ENCODE measurements at places on chromosomes 1 and 21.

DNA sequence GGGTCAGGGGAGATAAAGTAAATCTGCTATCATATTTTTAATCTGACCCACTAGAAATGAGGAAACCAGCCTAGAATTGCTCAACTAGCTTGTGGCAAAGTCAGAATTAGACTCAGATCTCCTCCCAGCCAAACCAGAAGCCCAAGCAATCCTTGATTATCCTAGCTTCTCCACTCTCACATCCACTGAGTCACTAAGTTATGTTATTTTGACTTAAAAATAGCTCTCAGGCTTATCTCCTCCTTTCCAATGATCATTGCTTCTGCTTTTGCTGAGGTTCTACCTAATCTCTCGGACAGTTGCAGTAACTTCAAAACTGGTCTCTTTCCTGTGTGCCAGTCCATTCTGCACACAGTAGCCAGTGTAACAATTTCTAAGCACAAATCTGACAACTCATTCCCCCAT is 22.9 kb downstream of the OVAAL start:
- DNase-seq: no peak

DNA sequence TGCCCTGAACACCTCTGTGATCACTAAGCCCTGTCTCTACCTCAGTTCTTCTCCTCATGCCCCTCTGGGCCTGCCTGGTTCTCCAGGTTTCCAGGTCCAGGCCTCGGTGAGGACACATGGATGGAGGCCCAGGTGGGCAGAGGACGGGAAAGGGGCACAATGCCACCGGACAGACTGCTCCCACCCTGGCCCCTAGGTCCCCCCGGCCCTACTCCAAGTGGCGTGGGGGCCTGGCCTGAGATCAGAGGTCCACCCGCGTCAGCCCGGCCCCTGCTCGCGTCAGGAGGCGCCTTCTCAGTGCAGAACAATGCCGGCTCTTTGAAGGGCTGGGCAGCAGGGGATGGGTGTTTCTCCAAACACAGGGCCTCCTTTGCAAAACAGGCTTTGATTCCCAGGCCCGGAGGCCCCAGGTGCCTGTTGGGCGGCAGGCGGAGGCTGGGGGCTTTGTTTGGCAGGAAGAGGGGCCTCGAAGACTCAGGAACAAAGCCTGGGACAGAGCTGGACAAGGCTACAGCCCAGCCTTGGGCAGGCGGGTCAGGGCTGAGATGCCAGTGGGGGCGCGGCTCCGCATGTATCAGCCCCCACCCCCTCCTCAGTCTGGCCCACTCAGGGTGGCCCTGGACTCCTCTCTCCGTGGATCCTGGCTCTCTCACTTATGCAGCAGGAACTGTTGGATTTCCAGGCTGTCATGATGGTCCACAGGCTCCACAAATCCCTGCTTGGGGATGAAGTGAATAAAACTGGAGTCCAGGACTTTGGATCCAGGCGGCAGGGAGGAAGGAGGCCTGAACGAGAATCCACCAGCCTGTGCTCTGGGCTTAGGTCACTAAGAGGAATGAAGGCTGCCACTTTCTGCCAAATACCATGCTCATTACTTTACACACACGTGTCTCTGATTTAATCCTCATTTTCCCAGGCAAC is 77.4 kb upstream of the SLC2A1 start:
- no peak for DNase-seq

- no peak for DNase-seq
Measured at GRCh38 chr1:243980071-243980470, 71.0 kb upstream of the ZBTB18 start.

DNA sequence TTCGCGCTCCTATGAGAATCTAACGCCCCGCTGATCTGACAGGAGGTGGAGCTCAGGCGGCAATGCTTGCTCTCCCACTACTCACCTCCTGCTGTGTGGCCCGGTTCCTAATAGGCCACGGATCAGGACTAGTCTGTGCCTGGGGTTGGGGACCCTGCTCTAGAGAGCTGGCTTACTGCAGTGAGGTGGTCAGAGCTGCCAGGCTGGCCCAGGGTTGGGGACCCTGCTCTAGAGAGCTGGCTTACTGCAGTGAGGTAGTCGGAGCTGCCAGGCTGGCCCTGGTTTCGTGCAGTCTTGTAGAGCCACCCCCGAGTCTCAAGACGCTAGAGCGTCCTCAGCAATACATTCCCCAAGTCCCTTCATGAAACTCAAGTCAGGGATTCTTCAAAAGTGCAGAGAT is 27.5 kb downstream of the SLC37A1 start:
- DNase-seq: no peak

- no peak for DNase-seq
Measured at GRCh38 chr1:160731990-160732389, 7.1 kb upstream of the SLAMF7 start.

GRCh38 chr1:62318320-62318755 is 896 bp downstream of the KANK4 start:
- DNase-seq: no peak

DNA sequence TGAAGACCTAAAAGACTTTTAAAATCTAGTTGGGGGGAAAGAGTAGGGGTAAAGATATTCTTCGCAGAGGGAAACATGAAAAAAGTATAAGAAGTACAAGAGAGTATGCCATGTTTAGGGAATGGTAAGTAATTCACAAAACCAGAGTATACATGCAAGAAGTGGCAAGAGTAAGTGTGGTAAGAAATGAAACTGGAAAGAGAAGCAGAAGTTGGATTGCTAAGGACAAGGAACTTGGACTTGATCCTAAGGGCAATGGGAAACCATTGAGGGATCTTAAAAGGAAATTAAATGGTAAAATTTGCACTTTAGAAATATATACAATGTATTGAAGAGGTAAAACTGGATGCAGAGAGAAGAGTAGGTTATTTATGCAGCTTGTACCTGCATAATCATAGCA is 9.2 kb upstream of the ZNF644 start:
- no peak for DNase-seq

- DNase-seq: no peak
Measured at GRCh38 chr1:85815906-85816305, 107.7 kb upstream of the ZNHIT6 start.

DNA sequence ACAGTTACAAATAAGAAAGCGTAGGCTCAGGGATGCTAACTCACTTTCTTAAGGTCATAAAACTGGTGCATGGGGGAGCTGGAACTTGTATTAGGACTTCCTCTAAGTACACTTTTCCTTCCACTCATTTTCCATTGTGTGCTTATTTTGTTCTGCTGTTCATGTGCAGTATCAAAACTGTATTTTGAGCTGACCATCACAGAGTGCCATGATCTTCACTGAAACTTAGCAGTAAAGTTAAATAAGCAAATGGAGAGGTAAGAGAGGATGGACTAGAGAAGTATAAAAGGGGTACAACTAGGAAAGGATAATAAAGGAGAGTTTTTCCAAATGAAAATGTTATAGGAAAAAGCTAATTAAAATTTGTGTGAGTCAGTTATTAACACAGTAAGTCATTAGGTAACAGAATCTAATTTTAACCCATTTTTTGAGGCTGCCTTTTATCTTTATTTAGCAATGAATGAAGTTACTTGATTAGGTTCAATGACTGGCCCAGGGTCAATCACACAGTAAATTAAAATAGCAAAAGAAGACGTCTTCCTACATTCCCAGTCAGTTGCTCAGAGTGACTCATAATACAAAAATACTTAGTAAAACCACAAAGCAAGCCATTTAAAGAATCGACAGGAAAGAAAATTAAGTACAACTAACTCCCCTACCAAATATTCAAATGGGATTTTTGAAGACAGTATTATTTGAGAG is 165.8 kb upstream of the C1orf105 start:
- no peak for DNase-seq

GRCh38 chr21:42234464-42235241 is 15.7 kb downstream of the ABCG1 start:
- peak; percentile 78 for DNase-seq

GRCh38 chr1:211631168-211631567 is 44.3 kb downstream of the NEK2 start:
- no peak for DNase-seq

GRCh38 chr1:216826214-216826613 is 103.0 kb upstream of the ESRRG start:
- DNase-seq: no peak

- DNase-seq: peak; percentile 26
Measured at GRCh38 chr1:160567858-160568682, 11.2 kb downstream of the CD84 start.

- no peak for DNase-seq
Measured at GRCh38 chr1:203291201-203292096, 13.9 kb upstream of the BTG2 start.

- no peak for DNase-seq
Measured at GRCh38 chr1:13983393-13983792, 283.4 kb downstream of the PRDM2 start.

DNA sequence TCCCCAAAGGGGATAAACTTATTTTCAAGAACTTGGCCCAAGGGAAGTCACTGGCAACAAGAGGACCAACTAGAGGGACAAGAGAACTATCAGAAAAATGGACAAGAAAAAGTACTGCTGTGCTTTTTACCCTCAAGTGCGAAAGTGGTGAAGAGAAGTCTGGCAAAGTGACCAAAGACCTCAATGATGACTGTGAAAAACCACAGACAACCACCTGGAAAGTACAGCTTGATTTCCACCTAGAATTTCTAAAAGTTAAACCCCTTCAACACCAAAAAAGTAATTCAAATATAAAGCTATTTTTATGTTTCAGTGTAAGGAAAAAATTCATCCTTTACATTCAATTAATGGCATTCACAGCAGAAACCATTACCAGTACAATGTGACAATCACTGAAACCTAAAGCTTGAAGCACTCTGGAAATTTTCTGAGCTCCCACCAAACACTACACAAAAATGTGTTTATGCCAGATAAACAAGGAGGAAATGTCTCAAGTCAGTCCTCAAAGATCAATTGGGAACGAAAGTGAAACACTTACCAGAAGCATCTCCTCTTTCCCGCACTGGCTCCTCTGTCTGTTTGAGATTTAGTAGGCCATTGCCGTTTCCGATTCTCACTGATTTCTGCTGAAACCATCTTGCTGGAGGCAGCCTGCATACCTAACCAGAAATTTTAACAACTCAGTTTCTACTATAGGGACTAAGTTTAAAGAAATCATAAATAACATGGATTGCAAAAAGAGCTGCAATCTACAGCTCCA is 8.3 kb downstream of the SDE2 start:
- DNase-seq: no peak

DNA sequence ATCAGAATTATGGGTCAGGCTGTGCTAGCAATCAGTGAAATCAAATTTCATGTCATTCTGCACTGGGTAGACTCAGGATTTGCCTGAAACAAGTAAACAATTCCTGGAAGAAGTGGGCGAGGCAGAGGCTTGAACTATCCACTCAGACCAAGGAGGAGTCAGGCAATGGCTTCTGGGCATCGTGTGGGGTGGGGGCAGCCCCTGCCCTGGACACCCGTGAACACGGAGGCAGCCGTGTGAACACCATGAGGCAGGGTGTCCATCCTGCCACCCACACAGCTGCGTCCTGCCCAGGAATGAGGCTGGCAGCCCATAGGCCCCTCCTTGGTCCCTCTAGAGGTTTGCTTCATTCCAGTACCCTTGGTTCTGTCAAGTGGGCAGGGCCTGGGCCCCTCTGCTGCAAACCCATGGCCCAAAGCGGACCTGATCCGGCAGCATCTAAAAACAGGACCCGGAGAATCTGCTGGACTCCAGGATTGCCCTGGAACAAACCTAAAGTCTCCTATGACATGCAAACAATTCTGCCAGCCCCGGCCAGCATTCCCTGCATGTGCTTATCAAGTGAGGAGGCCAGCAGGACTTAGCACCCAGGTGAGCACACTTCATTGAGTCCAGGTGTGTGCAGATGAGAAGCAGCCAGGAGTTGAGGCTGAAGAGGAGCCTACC is 69.5 kb downstream of the PDE9A start:
- no peak for DNase-seq

GRCh38 chr21:38355992-38356781 is 99.4 kb downstream of the KCNJ15 start:
- DNase-seq: peak; percentile 36

DNA sequence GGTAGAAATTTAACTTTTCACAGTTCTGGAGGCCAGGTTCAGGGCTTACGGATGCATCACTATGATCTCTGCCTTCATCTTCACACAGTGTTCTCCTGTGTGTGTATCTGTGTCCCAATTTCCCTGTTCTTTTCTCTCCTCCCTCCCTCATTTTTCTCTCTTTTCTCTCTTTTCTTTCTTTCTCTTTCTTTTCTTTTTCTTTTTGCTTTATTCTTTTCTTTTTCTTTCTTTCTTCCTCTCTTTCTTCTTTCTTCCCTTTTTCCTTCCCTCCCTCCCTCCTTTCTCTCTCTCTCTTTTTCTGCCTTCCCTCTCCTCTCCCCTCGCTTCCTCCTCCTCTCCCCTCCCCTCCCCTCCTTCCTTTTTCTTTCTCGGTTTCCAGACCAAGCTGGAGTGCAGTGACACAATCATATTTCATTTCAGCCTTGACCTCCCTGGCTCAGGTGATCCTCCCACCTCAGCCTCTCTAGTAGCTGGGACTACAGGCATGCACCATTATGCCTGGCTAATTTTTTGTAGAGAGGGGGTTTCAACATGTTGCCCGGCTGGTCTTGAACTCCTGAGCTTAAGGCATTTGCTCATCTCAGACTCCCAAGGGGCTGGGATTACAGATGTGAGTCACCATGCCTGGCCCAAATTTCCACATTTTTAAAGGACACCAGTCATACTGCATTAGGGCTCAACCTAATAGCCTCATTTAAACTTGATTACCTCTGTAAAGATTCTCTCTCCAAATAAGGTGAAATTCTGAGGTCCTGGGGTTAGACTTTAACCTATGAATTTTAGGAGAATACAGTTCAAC is 115.9 kb downstream of the HUNK start:
- DNase-seq: no peak

- DNase-seq: no peak
Measured at GRCh38 chr1:92461364-92462097, 25.2 kb downstream of the GFI1 start.

DNA sequence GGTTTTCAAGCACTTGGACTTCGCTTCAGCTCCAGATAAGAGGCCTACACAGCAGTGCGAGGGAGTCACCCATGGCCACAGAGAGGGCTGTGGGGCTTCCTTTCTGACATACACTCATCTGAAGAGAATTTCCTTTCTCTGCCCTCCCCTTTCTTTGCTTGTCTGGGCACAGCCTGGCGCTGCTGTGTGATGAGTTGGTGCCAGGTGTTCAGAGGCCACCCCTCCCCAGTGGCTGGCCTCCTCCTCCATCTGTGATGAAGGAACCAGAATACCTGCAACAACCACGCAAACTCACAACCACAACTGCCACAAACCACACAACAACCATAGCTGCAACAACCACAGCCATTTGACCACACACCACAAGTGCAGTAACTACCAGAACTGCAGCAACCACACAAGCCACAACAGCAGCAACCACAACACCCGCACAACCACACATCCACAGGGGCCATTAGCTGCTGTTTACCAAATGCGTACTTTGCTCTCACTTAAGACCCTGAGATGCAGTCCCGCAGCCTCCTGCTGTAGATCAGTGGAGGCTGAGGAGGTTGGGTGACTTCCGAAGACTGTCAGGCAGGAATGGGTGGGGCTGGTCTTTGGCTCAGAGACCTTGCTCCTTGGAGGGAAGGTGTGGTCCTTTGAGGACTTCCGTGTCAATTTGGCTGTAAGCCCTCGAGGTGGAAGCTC is 71.1 kb downstream of the IER5 start:
- peak; percentile 38 for DNase-seq

DNA sequence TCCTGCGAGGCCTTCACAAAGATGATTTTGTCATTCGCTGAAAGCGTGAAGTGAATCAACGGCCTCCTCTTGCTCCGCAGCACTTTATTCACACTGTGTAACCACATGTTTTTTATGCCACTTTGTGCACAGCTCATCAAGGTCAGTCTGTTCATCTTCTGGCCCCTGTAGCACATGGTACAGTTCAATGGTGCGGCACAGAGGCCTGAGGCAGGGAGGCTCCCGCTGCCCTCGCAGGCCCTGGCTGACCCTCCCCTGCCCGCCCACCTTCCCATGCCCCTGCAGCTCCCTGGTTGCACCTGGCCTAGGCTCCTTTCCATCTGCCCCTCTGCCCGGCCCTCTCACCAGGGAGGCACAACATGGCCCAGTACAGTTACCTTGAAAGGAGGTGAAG is 87.5 kb downstream of the CD247 start:
- DNase-seq: no peak

All from T-helper 1 cell (primary cell).